Fibroblast of pulmonary artery (primary cell): ENCODE measurements at places on chromosomes 16 and 17.

GRCh38 chr16:85612191-85612800 lies 826 bp upstream of the GSE1 start:
- peak; percentile 73 for DNase-seq

DNA sequence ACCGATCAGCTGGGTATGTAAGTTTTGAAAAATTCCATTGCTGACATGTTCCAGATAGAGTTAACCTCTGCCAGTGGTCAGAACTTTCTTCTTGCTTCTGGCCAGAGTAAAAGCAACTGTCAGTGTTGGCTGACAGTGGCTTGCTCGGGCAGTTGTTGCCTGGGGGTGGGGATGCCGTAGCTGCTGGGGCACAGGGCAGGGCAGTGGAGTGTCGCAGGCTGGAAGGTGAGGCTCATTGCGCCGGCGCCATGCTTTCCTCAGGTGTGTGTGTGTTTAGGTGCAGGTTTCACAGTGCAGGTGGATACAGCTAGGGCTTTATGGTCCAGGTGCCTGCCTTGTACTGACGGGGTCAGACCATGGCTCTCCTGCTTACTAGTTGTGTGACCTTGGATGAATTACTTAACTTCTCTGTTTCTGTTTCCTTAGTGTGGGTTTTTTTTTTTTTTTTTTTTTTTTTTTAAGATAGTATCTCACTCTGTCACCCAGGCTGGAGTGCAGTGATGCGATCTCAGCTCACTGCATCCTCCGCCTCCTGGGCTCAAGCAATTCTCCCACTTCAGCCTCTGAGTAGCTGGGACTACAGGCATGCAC lies 156.4 kb downstream of the SNX29 start:
- no peak for DNase-seq

DNA sequence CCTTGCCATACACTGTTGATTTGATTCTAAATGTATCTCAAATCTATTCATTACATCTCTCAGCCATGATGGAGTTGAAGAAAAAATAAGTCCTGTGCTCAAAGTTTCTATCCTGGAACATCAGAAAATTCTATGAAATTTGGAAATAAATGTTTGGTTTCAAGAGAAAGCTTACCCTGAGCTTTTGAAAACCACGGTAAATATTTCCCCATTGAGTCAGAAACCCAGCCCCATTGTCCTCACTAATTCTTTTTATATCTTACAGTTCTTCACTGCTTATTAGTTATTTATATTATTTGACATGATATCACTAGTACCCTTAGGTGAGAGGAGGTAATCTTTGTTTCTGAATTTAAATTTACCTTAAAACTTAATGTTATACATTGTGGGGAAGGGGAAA lies 128.5 kb downstream of the MRTFB start:
- DNase-seq, result peak; percentile 31

DNA sequence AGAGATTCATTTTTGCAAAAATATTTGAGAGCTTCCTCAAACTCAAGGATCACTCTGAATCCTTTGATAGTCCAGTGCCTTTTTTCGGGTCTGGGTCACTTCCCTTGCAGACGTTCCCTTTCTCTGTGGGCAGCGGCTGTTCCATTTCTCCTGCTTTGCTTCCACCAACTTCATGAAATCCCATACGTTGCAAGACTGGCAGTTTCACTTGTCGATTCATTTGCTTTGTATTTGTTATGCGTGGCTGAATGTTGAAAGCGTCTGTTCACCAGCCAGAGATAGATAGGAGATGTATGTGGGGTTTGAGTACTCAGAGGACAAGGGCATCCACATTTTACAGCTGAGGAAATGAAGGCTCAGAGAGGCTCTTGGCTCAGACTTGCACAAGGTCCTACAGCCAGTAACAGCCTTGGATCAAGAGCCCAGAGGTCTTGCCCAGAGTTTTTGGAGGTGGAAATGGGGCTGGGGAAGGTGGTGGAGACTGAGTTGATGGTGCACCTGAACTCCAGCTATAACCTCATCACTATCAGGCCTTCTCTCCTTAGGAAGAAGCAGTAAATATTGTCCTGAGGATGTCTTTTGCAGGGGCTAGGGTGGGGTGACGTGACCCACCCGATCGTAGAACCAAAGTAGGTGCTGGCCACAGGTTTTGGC lies 1.3 kb upstream of the CCDC102A start:
- DNase-seq, result no peak

DNA sequence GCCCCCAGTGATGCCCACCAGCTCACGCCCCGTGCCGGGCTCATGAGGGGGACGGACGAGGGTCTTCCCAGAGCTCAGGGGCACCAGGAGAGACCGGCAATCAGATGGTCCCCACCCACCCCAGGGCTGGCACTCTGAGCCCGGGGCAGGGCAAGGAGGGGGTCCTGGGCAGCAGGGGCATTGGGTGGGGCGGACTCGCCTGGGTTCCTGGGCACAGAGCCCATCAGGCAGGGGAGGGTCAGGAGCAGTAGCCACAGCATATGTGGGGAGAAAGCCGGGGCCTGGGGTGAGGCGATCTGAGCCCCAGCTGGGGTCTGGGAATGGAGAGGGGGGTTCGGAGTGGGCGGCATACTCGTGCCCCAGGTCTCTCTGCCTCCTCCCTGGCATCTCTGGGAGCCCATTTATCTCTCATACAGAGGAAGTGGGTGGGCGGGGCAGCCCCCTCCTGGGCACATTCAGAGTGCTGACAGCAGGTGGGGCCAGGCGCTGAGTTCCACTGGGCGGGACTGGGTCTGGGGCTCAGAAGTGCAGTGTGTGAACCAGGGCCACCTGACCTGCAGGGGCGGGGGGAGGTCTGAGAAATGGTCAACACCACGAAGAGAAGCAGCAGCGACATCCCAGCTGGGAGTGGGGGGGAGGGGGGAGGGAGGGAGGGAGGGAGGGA lies 20.5 kb upstream of the UBE2I start:
- DNase-seq, result no peak

- no peak for DNase-seq
These were observed 3.6 kb downstream of the DLX3 start for GRCh38 chr17:49991409-49991808.

DNA sequence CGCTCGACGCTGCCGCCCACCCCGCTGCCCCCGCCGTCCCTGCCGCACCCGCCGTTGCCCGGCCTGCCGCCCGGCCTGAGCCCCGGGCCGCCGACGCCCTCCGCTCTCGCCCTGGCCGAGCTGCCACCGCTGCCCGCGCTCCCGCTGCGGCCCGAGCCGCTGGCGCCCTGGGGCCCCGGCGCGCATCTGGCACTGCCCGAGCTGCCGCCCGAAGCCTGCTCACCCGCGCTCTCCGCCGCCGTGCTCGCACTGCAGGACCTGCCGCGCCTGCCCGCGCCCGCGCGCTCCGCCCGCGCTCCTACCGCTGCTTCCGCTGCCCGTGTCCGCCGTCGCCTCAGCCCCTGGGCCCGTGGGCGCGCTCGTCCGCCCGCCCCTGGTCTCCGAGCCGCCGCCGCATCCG lies 8.4 kb upstream of the CLDN9 start:
- DNase-seq, result no peak

DNA sequence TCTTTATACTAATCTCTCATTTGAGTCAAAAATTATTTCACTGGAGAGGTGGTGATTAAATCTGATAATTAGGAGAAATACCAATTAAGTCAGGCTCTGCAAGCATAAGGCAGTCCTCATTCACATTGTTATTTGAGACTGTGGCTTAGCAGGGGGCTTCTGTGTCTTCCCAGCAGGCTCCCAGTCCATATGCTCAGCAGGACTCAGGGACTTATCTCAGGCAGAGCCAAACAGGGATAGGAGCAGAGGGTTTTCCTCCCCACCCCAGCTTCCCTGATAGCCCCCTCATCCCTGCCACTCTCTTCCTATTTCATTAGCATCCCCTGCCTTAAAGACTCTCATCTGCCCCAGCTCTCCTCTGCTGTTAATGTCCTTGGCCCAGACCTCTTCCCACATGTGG lies 104.3 kb upstream of the DNAH9 start:
- DNase-seq, result no peak

GRCh38 chr17:32862940-32863339 lies 14.0 kb downstream of the MYO1D start:
- DNase-seq, result no peak

- DNase-seq, result no peak
These were observed 731 bp upstream of the MKS1 start for GRCh38 chr17:58219789-58220183.

DNA sequence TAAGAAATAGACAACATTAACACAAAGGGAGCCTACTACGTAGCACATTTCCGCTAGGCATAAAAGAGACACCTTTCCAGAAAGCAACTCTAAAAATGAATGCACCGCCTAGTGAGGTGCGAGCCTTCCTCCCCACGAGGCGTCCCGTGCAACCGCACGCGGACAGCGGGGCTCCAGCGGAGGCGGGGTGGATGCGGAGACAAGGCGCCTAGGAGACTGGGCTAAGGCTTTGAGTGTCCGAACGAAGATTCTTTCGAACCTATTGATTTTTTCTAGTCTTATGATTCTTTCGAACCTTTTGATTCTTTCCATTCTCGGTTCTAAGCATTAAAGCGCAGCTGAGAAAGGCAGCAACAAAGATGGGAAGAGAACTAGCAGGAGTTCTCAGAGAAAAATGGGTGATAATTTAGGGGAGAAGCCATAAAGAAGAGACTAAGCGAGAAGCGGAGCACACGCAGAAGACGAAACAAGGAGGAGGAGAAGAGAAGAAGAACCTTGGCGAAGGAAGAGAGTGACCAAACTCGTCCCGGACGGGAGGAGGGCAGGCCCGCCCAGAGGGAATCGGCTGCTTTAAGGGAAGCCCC lies 394 bp upstream of the CPD start:
- DNase-seq, result peak; percentile 31

- peak; percentile 87 for DNase-seq
These were observed 11.8 kb downstream of the CSF3 start for GRCh38 chr17:40026816-40027613.

GRCh38 chr16:80620736-80621605 lies 80.2 kb downstream of the DYNLRB2 start:
- DNase-seq, result no peak

DNA sequence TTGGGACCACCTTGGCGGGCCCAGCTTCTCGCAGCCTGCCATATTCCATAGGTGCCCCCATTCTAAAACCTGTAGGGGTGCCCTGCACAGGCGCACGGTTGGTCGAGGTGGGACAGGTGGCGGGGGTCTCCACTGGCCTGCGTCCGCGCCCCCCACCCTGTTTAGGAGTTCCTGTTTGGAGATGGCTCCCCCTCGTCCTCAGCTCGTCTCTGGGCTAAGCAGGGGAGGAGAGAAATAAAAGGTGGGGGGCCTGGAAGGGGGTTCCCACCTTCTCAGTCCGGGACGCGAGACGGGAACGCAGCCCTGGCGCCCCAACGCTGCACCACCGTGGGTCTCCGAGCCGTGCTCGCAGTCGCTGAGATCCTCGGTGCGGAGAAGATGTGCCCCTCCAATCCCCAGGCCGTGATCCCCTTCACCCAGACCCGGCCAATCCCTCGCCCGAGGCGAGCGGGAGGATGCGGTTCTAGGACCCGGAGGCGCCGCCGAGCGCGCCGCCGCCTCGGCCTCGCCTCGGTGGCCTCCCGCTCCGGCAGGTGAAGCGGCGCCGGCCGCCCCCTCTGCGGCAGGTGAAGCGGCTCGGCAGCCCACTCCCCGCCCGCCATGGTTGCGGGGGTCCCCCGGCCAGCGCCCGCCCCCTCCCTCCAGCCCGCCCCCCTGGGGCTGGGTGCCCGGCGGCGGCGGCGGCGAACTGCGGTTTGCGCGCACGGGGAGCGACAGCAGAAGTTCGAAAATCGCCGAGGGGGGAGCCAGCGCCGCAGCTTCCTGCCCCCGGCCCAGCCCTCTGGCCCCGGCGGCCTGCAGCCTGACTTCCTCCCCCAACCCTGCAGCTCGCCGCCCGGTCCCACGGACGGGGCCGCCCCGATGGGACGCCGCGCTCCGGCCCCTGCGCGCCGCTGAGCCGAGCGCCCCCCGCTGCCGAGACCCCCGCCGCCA lies at the start of gene FMNL1:
Gene FMNL1 (plus strand): TSS at position 805 of the 933 bp plus-strand sequence. CDS start 240 bp downstream, outside the sequence.
- DNase-seq, result no peak

GRCh38 chr17:21463779-21464407 lies 87.7 kb downstream of the KCNJ12 start:
- no peak for DNase-seq

GRCh38 chr16:65884018-65884417 lies 482.5 kb upstream of the CDH5 start:
- DNase-seq, result no peak

DNA sequence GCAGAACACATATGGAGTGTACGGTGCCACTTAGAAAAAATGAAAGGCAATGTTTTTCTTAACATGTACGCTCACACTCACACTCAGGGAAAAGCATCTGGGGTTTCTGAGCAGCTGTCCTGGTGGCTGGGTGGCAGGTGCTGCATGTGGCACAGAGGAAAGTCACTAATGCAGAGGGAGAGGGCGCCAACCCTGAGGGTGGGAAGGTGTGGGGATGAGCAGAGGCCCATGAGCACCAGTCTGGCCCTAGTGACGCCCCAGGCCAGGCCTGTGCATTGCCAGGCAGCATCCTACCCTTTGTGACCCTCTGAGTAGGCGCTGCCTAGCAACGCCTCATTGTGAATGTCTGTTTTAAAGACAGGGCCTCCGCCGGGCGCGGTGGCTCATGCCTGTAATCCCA lies 19.1 kb upstream of the LCMT1 start:
- DNase-seq, result no peak

GRCh38 chr16:12271006-12271405 lies 294.5 kb downstream of the SNX29 start:
- DNase-seq, result no peak

DNA sequence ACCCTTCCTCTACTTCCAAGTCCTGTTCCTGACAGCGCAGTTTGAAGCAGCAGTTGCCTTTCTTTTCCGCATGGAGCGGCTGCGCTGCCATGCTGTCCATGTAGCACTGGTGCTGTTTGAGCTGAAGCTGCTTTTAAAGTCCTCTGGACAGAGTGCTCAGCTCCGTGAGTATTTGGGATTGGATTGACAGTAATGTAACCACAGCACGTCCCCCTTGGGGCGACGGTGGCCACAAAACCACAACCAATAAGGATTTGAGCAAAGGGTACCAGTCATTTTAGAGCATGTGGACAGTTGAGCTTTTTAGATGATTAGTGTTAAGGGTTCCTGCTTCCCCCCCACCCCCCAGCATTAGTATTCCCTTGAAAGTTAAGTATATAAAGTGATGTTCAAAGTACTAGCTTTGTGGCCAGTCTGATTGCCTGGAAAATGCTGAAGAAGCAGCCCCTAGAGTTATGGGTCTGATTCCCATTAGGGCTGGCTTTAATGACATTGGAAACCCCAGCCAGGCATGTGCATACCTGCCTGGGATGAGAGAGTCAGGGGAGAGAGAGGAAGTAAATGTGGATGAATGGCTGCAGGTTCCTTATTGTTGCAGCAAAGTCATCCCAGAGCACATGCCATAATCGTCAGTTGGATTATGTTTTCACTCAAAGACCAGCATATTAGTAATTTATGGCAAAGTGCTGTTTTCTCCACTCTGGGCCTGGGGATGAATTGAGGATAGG lies 31.6 kb upstream of the SLC12A3 start:
- no peak for DNase-seq

DNA sequence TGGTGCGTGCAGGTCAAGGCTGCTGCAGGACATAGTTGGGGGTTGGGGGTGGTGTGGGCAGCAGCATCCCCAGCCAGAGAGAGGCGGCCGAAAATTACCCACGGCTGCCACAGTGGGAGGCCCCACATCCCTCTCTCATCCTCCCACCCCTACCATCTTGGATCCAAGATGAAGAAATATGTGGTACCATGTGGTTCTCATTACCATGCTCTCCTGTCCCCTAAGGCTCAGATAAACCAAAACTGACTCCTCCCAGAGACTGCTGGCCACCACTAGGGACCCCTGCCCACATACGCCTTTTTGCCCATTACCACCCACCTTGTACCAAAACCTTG lies 120.4 kb downstream of the HIC1 start:
- DNase-seq, result no peak
